H9 (cell line): ENCODE measurements at places on chromosomes 6 and 20. TPM values are rescaled to one million over a fixed set of nuclear protein-coding genes. Genes with fewer than 3 reads are reported as not detected.

HLA-G gene
- 2.7 and 2.9 TPM in 2 replicates for total RNA-seq

CDH22 gene
- total RNA-seq: 0.20 TPM in 1 of 2 replicates, not detected in the other

LHFPL5 gene
- not detected in 2 replicates for total RNA-seq

GRCh38 chr6:73556836-73557235 lies 36.0 kb upstream of the EEF1A1 start:
- H3K4me1 ChIP-seq: peaks cover 4% of the 10 kb centered on the region; the same call in 1 of the 2 replicates
- no peak overlapping the region for H3K27ac ChIP-seq
- no peak for DNase-seq
- H3K4me3 ChIP-seq: no peak overlapping the region
- no peaks in the 10 kb centered on the region for H3K36me3 ChIP-seq

- H3K4me3 ChIP-seq: no peak overlapping the region
- no peak overlapping the region for H3K27ac ChIP-seq
- H3K27me3 ChIP-seq: no peaks in the 10 kb centered on the region
These were observed 50.2 kb downstream of the ARHGAP18 start for GRCh38 chr6:129659590-129660345.

DNA sequence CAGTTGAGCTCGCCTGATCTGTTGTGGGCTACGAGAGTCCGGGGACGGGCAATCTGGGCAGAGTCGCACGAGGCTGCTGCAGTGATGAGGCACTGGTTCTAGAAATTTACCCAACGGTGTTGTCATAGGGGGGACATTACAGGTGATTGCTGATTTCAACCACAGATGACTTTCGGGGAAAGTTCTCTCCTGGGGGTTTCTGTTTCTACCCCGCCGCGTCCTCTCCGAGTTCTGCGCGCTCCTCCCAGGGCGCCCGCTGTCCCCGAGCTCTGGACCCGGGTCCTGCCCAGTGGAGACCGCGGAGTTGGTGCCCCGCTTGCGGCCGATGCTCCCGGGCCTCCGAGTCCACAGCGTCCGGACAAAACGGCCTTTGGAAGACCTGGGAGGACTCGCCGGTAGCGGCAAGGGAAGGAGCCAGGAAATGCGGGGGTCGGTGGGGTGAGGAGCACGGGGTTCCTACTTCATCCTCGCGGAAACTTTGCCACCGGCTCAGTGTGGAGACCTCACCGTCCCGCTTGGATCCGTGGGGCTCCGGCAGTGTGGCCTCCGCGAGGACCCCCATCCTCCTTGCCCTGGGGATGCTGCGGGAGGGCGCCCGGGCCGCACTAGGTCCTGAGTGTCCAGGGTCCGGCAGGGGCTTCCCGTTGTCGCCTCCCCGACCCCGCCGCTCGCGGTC lies 12.3 kb upstream of the RAET1L start:
- no peaks in the 10 kb centered on the region for H3K4me1 ChIP-seq
- DNase-seq: peak; percentile 28
- no peaks in the 10 kb centered on the region for H3K36me3 ChIP-seq
- no peak overlapping the region for H3K27ac ChIP-seq

DNA sequence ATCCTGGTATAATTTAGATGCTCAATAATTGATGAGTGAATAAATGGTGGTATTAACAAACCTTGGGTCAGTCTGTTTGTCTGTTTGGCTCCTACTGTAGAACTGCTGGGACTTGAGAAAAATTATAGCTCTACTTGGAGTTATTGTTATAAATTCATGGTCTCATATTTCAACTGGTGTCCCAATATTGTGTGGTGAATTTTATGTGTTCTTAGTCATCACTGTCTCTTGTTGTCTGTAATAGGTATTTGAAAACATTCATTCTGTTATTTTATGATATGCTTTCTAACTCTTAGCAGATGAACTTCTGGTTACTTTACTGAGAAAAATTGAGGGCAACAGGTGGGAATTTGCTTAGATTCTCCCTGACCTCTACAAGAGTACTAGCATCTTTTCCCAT lies 221.4 kb downstream of the CDKAL1 start:
- H3K36me3 ChIP-seq: peaks cover 2% of the 10 kb centered on the region; the same call in 1 of the 3 replicates
- no peak for DNase-seq
- H3K27ac ChIP-seq: no peak overlapping the region
- H3K27me3 ChIP-seq: no peaks in the 10 kb centered on the region

GRCh38 chr6:17905611-17906592 lies 81.5 kb downstream of the KIF13A start:
- H3K27me3 ChIP-seq: no peaks in the 10 kb centered on the region
- no peak overlapping the region for H3K4me3 ChIP-seq
- peaks cover 4% of the 10 kb centered on the region; the same call in 1 of the 2 replicates for H3K36me3 ChIP-seq
- no peaks in the 10 kb centered on the region for H3K4me1 ChIP-seq
- no peak overlapping the region for H3K27ac ChIP-seq

DNA sequence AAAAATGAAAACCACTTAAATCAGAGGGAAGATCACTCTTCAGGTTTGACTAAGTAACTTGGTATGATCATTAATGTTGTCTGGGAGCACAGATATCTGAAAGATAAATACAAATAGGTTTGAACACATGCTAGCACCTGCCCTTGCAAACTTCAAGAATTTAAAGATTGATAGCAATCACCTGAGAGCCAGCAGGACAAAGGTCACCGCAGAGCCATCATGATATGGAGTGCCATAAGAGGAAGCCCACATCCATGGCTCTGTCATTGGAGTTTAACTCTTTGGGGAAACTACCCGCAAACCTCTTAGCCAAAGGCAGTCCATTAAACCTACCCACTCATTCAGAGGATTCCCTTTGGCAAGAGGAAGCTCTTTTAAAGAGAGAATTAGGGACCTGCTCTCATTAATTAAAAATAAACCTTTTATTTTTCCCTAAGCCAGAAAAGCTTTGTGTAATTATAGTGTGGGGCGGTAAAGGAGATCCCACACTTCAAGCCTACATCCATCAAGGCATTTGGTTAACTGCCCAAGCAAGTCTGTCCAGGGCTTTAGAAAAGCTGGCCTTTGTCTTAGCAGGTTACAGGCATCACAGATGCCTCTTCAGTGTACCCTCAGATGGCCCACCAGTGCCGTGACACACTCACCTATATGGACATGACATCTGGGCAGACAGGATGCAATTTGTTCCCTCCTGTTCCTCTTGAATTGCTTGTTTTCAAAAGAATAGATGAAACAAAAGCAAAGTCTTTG lies 73.0 kb downstream of the SASH1 start:
- H3K36me3 ChIP-seq: no peaks in the 10 kb centered on the region
- peaks cover 7% of the 10 kb centered on the region; the same call in 1 of the 2 replicates for H3K4me1 ChIP-seq
- DNase-seq: no peak
- H3K27ac ChIP-seq: no peak overlapping the region
- no peaks in the 10 kb centered on the region for H3K27me3 ChIP-seq
- no peak overlapping the region for H3K4me3 ChIP-seq
